Hematopoietic multipotent progenitor cell treated with erythropoietin and hydrocortisone succinate and interleukin-3 and kit ligand, for 8 days (in vitro differentiated cells): ENCODE measurements at places on chromosomes 5 and 9.
A peak's percentile ranks its signal among the peaks of the same experiment; 100 is the strongest.

- DNase-seq, result peak; percentile 10
Observed at GRCh38 chr9:33227008-33227398, 13.0 kb upstream of the SPINK4 start.

GRCh38 chr5:170254056-170254455, 21.3 kb downstream of the C5orf58 start:
- no peak for DNase-seq

- DNase-seq, result no peak
Observed at GRCh38 chr5:107557051-107557658, 113.6 kb downstream of the EFNA5 start.

- DNase-seq, result no peak
Observed at GRCh38 chr5:171710451-171711024, 75.1 kb upstream of the SMIM23 start.

GRCh38 chr5:135012033-135012588, 21.9 kb downstream of the PITX1 start:
- no peak for DNase-seq
